ENCODE measurements at places on chromosomes 2 and 18.
A peak's percentile ranks its signal among the peaks of the same experiment; 100 is the strongest.

- DNase-seq: no peak
These were observed 24.6 kb downstream of the INSIG2 start for GRCh38 chr2:118112771-118113334.

DNA sequence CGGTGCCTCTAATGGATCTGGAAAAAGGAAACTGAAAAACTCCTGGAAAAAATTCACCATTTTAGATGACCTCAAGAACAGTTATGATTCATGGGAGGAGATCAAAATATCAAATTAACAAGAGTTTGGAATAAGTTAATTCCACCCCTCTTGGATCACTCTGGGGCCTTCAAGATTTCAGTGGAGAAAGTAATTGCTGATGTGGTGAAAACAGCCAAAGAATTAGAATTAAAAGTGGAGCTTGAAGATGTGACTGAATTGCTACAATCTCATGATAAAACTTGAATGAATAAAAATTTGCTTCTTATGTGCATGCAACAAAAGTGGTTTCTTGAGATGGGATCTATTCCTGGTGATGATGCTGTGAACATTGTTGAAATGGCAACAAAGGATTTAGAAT, 974.4 kb upstream of the GYPC start:
- DNase-seq: no peak

DNA sequence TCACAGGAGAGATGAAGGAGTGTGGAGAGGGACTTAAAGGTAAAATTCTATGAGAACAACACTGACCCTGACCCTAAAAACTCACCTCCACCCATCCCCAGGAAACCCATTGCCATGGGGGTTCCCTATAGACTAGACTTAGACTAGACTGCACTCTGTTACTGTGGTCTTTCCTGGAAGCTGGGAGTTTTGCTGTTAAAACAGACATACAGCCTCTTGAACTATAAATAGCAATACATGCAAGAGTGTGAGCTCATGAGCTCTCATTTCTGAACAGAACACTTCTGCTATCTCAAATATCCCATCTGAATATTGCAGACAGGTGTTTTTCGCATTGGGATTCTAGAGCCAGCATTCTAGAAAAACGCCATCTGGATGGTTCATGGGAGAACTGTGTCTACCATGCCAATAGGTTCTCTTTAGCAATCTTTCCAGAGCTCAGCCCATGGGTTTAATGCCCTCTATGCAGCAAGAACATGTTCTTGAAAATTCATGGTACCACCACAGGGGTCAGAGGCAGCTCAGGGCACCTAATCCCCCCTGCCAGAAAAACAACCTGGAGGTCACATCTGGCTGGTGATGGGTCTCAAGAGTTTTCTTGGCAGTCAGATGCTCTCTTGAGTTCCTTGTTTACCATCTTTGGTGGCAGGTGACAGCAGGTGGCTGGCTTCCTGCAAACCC, 51.9 kb downstream of the SLC14A2 start:
- no peak for DNase-seq

GRCh38 chr2:74290466-74291217, 52.6 kb downstream of the SLC4A5 start:
- DNase-seq: peak; percentile 26

- DNase-seq: peak; percentile 23
These were observed 776 bp downstream of the EMILIN2 start for GRCh38 chr18:2847317-2848246.

DNA sequence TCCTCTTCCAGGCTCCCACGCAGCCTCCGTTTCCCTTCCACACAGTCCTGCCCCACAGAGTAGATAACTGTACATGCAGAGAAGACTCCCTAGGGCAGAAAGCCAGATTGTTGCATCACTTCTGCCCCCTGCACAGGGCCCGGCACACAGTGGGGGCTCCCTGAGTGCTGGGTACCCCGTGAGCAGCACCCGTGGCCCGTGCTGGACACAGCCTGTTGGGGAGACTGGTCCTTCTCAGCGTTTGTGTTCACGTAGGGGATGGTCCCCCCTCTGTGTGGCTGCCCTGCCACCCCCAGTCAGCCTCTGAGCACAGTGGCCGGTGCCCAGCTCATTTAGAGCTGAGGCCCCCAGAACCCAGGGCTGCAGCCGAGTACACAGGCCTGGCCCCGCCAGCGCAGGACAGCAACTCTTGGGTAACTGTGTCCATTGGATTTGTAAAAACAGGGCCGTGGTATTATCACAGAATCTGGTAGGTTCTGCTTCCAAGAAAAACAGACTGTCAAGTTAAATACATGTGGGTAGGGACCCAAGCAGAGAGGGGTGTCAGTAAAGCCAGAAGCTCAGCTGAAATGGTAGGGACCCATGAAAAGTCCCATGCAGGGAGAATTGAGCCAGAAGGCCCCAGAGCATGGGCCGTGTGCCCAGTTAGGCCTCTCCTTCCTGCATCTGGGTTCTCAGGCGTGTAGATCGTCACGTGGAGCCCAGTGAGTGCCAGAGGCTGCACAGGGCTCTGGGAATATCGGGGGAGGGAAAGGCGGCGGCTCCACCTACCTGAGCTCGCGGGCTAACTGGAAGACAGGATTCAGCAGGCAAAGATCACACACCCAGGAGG, 257.3 kb downstream of the ATAD2B start:
- DNase-seq: no peak

DNA sequence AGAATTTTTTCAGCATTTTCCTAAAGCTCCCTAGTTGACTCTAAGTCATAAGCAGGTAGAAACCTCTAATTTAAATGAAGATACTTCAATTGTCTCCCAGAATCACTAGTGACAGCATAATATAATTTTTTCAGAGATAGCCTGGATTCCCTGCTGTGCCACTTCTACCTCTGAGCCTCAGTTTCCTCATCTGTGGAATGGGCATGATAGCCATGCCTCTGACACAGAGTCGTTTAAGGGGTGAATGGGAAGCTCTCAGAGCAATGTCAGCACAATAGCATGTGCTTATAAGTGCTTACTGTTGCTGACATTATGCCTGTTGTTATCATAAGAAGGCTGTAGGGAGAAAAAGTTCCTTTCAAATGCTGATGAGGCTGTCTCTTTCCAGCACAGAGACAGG, 48.0 kb downstream of the SFXN5 start:
- DNase-seq: no peak

DNA sequence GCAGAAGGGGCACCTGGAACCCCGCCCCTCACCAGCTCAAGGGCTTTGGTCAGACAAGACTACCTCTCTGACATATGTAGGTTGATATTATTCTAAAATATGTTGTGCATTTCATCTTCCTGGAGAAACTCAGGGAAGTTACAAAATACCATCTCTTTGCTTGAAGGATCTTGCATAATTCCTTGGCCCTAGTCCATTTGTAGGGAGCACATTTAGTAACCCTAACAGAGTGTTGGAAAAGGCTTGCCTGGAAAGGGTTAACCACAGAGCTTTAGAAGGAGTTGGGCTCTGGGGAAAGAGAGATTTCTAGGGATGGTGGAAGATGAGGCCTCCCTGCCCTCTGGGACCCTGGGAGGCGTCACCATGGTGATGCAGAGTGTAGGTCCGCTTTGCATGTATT, 143.0 kb upstream of the SLC1A4 start:
- DNase-seq: no peak

All from activated naive CD4-positive, alpha-beta T cell treated with Interleukin-2 at 50 U/mL for 16 hours (primary cell).